ENCODE measurements at places on chromosomes 4 and X.

DNA sequence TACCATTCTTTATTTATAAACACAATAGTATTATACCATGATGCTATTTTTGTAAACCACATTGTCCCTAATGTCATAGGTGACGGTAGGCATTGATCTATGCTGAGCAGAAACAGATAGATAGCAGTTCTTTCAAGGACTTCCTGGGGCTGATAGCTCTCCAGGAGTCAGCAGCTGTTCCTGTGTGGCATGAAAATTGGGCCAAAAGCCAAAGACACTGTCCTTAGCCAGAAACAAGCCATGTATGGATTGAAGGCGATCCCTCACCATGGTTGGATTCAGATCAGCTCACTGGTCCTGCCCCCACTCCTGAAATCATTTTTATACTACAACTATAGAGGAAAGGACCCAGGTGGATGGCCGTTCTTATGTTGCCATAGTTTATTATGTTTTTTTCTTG, 53.6 kb downstream of the DDX60 start:
- no peak for DNase-seq

DNA sequence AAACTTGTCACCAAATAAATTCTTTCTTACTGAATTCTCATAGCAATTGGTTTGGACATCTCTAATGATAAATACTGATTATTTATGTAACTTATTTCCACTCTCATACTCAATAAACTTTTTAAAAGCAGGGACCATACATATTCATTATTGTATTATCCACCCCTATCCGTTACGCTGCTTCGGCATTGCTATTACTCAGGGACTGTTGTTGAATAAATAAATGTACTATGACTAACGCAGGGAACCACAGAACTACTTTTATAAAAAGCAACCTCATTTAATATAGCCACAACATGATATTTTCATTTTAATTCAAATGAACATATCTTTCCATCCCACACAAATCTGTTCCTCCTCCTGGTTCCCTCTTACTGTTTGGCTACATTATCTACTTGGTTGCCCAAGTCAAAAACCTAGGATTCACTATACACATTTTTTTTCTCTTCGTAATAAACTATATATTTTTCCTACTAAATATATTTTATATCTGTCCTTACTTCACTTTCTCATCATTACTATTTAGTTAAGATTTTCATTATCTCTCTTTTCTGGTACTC, 14.9 kb upstream of the ANKRD50 start:
- DNase-seq = no peak

DNA sequence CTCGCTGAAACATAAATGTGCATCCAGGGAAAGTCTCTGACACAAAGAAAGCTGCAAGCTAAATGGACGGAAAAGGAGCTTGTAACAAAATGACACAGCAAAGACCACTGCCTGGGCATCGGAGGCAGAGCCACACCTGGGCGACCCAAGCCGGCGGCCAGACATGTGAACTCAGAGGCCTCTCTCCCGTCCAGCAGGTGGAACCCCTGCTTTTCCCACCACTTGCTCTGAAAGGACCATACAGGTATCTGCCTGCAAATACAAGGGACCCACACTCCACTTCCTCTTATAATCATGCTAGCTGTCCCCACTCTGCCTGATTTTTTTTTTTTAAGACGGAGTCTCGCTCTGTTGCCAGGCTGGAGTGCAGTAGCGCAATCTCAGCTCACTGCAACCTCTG, 12.0 kb downstream of the CPLX1 start:
- no peak for DNase-seq

DNA sequence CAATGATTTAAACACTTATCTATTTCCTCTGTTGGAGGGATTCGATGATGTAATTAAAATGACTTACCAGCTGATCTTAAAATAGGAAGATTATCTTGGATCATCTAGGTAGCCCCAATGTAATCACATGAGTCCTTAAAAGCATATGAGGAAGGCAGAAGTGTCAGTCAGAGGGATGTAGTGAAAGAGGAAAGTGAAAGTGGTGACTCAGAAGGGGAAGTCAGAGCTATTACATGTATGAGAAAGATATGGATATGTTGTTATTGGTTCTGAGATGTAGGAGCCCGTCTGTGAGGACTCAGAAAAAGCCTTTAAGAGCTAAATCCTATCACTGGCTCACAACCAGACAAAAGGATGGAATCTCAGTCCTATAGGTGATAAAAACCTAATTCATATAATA, 456.4 kb downstream of the DACH2 start:
- DNase-seq = no peak

- DNase-seq = no peak
Measured at GRCh38 chr4:5134620-5135019, 83.3 kb downstream of the STK32B start.

- no peak for DNase-seq
Measured at GRCh38 chr4:141309874-141310273, 89.2 kb downstream of the ZNF330 start.

- DNase-seq = peak; percentile 98
Measured at GRCh38 chr4:89056953-89057398, at the start of gene FAM13A. TSS of gene FAM13A (minus strand) at chr4:89057185. CDS start at chr4:89056964, 221 bp downstream.

Data from DMS79 treated with DMSO at 0.1 percent for 48 hours (cell line).